ENCODE measurements at places on chromosomes 5 and 9.

- DNase-seq: no peak
Measured at GRCh38 chr5:159101685-159102084, 2.0 kb upstream of the EBF1 start.

DNA sequence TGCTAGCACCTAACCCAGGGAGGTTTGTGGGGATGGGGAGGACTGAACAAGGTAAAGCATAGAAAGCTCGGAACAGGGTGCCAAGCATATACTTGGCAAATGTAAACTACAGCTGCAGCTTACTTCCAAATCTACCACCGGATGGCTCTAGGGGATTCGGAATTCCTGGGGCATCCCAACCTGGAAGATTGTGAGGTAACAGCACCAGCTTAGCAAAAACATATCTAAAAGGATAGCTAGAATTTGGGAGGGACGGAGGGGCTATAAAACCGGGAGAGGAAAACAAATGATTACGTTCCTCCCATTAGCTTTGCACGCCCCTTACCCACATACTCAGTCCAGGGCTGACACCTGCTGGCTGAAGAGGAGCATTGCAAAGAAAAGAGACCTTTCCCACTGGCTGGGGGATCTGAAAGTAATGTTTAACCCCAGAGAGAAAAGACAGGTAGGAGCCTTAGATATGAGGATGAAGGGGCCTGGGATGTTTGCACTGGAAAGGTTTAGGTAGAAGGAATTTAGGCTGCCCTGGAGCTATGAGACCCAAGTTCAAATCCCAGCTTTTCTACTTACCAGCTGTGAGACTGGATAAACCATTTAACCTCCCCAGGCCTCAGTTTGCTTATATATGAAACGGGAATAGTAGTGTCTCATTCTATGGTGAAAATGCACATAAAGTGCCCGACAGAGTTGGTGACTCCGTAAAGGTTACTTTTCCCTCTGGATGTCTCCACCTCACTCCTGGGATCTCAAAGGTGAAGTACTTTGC is 73.6 kb downstream of the FAM114A2 start:
- DNase-seq: no peak

DNA sequence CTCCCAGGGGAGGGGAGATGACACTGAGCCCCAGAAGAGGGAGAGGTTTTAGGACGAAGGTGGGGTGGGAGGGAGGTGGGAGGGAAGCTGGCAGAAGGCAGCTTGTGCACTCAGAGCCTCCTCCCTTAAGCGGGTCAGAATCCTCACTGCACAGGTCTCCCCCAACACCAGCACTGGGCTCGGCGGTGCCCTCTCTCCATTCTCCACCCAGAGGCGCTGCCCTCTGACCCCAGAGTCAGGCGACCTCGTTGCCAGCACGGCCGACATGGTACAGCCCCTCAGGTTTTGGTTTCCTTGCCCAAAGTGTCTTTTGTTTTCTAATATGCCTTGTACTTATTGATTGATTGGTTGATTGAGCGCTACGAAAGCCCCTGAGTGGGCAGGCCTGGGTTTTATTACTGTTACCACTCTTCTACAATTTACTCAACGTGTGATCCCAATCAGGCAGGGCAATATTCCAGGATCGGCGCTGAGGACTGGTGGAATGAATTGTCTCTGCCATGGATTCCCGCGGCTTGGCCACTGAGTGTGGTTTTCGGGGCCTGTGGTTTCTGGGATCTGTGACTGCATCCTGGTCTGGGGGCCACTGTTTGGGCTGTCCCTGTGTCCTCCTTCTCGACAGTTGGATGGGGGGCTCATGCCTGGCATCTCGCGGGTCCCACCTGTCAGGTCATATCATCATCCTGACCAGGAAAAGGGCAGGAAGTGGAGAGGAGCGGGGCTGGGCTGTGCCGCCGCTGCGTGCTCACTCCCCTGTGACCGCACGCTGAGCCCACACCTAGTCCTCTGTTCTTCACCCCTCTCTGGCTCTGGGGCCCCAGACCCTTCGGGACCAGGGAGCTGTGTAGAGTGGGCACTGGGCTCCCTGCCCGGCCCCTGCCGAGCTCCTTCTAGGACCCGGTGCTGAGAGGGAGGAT is 9.6 kb upstream of the FCN2 start:
- no peak for DNase-seq

DNA sequence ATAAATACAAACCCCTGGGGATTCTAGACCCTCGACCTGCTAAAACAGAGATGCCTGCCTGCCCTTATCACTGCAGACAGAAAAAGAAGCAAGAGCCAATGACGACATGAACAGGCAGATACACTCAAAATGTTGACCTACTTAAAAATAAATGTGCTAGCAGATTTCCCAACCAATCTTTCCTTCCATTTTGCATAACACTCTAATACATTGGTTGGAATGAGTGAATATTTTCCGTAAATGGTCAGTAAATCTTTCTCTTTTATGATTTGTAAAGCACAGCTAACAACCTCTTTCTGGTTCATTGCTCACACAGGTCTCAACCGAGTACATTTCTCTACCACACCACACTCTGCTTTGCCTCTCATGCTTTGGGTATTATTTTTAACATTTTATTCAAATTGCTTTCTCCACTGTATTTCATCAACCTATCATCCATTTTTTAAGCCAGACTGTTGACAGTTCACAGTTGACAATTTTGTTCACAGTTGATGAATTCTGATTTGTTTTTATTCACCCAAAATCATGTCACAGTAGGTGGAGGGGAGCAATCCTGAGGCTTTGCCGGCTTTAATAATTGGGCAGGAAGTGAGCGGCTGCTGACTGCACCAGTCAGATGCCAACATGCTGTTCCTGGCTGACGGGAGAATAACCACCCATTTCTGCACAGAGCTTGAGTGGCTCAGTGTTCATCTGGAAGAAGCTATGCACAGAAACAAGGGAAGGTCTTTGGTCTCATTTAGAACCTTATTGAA is 426.6 kb downstream of the SPOCK1 start:
- no peak for DNase-seq

GRCh38 chr5:14998491-14998890 is 126.9 kb upstream of the ANKH start:
- no peak for DNase-seq

DNA sequence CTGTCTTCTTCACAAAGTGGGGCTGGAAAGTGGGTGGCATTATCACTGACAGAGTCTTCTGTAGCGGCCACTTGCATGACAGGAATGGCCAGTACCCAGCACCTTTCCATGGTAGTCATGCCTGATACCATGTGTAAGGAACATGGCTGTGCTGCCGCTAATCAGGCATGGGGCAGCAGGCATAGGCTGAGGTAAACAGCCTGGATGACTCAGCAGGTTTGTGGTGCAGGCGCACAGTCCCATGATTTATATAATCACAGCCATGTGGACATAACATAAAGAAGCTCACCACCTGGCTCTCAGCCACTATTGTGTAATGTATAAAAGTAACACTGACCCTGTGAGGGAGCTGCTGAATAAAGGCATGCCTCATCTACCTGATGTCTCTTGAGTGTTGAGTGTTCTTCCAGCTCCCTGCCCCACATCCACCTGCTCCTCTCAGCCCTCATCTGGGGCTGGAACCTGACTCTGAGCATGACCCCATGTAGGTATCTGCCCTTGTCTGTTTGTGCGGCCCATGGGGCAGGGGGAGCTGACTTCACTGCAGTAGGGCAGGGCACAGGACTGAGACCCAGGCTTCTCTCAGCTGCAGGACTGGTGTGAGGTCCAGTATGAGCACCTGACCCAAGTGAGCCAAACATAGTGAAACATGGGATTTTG is 13.2 kb upstream of the ICE1 start:
- no peak for DNase-seq

- no peak for DNase-seq
Measured at GRCh38 chr9:86134361-86134760, 35.0 kb upstream of the GOLM1 start.

- DNase-seq: peak; percentile 80
Measured at GRCh38 chr9:97557606-97558095, 56.2 kb downstream of the TMOD1 start.

Data from right lobe of liver (tissue), 6 donors.